ENCODE measurements at places on chromosomes 6 and 20. TPM values are rescaled to one million over a fixed set of nuclear protein-coding genes. Genes with fewer than 3 reads are reported as not detected.

DNA sequence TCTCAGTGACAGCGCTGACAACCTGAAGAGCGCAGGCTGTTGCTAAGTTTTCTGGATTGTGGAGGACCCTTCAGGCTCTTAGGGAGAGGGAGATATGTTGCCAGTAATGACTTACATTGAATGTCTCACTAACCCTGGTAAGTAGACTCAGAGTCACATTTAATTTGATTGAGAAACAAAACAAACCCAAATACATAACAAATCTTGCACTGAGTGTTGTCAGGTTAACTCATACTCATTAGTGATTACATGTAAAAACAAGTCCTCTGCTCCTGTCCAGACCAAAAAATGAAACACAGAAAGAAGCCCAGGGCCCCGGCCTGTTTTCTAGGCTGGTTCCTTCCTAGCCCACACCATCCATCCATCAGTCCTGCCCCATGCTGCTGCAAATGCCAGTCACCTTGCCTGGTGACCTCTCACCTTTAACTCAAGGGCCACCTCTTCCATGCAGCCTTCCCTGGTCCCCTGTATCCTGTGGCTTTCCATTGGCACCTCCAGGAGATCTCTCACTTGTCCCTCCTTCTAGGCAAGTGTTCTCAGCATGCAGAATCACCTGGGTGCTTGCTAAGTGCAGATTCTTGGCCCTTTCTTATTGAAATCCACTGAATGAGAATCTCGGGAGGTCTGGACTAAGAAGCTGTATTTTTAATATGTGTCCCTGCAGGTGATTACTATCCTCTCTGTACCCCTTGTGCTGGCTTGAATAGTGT lies 34.7 kb upstream of the ERVFRD-1 start:
- DNase-seq: no peak

GRCh38 chr20:63086421-63087235 lies 79.9 kb upstream of the BHLHE23 start:
- no peak for DNase-seq

DNA sequence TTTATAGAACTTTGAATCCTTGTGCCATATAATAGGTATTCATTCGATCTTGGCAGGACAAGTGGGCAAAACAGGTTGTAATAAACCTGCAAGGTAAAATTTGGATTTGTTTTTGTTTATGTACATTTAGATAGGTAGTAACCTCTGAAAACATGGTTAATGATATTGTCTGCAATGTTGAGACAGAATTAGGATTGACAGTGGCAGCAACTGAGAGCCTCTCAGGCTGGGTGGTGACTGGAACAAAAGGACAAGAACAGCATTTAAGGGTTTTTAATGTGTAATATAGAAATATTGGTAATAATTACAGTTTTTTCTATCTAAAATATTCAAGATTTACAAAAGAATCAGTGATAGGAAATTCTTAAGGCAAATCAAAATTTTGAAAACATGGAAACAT lies 382.0 kb downstream of the TFAP2B start:
- DNase-seq: no peak

DNA sequence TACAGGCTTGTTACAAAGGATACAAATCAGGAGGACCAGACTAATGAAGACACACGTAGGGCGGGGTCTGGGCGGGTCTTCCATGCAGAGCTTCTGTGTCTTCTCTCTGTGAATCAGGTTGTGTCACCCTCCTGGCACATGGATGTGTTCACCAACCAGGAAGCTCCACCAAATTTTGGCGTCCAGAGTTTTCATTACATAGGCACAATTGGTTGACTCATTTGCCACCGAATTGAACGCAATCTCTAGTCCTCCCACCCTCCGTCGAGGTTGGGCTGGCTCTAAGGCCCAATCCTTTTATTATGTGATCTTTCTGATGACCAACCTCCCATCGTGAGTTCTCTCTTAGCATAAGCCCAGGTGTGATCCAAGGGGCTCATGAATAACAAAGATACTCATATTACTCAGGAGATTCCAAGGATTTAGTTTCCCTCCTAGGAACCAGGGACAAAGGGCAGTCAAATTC lies 36.3 kb upstream of the DDR1 start:
- DNase-seq: no peak

DNA sequence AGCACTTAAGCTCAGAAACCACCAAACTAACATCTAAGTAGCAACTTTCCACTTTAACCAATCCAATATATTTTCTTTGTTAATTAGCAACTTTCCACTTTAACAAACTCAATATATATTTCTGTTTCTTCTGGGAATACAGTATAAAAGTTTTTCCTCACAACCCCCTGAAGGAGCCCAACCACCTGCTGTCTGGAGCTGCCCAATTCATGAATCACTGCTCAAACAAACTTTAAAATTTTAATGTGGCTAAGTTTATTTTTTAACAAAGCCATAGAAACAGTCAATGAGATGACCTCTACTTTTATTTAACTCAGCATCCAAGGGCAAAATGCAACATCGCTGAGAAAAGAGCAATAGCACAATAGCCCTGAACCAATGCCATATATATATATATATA lies 500.1 kb downstream of the EPM2A start:
- DNase-seq: no peak

GRCh38 chr6:84892671-84893070 lies 128.3 kb upstream of the TBX18 start:
- DNase-seq: no peak

- DNase-seq: no peak
These were observed 7.8 kb upstream of the BPIFB1 start for GRCh38 chr20:33275215-33275614.

- no peak for DNase-seq
These were observed 161.5 kb downstream of the MRPL14 start for GRCh38 chr6:43965628-43966373.

- DNase-seq: peak; percentile 72
These were observed 11.2 kb upstream of the ZNFX1 start for GRCh38 chr20:49288784-49289696.

DNA sequence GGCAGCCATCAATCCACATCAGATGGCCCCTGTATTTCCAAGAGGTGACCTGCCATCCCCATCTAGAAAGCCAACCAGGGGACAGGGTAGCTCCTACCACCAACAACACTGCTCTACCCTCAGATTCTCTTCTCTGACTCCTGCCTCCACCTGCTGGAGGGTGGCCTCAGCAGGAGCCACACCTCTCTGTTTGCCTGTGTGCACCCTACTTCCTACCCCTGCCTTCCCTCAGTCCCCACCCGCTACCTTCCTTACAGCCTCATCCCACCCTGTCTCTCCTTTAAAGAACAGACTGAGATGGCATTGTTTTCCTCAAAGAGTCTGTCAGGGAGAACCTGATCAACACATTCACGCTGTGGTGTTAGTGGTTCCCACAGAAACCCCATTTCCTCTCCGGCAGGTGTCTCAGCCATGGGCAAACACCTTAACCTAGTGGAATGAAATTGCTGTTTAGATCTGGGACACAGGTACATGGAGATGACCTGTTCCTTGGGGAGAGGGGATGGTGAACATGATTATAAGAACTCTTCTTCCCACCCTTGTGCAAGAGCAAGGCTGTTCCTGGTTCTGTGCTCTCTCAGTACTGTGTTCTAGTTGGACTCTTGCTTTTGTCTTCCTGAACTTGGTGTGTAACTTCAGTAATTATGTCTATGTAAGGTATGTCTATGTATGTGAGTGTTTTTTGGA lies 1.8 kb downstream of the ENTPD6 start:
- DNase-seq: peak; percentile 10

DNA sequence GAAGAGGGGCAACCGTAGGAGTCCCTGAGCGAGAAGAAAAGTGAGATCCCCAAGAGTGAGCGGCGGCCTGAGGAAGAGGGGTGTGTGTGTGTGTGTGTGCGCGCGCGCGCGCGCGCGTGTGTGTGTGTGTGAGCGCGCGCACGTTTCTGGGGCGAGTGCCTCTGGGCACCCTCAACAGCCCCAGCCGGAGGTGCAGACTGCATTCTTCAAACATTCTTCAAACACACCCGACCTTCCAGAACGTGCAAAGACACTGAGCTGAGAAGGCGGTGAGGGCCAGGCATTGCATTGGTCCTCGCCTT lies 76.2 kb upstream of the FOXP4 start:
- no peak for DNase-seq

- no peak for DNase-seq
These were observed 451.0 kb upstream of the SULF2 start for GRCh38 chr20:48236000-48236970.

- no peak for DNase-seq
These were observed 463.5 kb downstream of the QKI start for GRCh38 chr6:163877877-163878639.

- no peak for DNase-seq
These were observed 57.8 kb upstream of the PNRC1 start for GRCh38 chr6:89022798-89023197.

- DNase-seq: no peak
These were observed 1249.0 kb upstream of the CITED2 start for GRCh38 chr6:140623498-140623897.

DNA sequence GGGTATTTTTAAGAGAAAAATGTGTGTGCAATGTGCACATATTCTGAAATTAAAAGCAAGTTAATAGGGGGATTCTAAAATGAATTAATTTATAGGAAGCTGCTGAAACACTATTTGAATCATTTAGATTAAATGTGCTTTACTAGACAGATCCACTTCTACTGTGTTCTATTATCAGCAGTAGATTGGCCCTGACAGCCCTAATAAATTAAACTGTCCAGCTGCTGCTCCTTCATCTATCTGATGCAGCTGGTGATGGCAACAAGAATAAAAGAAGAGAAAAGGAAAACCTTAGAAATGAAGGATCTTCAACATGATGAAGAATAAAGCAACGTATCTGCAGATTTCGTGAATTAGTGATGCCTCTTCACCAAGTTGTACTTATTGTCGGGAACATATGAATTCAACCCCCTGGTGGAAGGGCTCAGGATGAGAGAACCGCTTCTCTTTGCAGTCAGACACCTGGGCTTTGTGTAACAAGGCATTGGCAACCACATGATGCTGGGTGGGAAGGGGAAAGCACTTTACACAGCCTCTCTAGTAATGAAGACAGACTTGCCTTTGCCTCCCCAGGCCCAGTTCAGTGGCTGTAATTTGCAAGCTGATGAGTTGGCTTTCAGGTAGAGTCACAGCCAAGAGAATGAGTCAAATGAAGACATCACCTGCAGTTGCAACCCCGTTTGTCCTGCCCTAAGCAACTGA lies 94.4 kb downstream of the LAMP5 start:
- no peak for DNase-seq

DNA sequence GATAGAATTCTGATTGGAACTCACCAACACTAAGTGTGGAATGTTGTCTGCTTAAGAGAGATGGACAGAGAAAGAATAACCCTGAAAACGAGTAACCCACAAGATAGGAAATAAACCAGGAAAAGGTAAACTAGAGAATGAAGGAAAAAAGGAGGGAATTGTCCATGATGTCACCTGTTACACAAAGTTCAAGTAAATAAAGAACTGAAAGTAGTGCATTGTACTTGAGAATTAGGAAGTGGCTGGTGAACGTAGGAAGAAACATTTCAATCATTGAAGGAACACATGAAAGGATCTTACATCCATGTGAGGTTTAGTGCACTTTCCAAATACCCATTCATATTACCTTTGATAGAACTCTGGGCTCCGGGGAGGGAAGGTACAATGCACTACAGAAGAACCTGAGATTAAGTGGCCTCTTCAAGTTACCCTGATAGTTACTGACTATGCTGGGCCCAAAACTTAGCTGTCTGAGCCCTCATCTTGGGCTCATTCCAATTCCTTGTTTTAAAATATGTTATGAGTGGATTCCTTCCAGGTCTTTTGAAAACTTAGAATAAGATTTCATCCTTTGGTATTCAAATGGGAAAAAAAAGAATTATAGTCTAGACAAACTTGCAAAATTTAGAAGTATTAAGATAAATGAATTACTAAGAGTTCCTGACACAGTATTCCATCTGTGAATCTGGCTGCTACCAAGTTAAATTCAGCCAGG lies 1.1 kb upstream of the STX7 start:
- no peak for DNase-seq

- DNase-seq: no peak
These were observed 302.8 kb upstream of the JARID2 start for GRCh38 chr6:14943116-14943515.

DNA sequence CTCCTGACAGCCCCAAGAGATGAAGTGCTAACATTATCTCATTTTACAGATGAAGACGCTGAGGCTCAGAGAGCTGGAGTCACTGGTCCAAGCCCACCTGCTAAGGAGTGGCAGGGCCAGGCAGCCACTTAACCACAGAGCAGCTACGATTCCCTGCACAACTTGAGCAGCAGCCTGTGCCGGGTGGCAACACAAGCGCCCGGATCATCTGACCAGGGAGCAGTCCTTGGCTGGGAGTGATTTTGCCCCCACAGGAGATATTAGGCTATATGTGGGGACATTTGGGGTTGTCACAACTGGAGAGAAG lies 93.2 kb upstream of the PTPN1 start:
- DNase-seq: no peak

DNA sequence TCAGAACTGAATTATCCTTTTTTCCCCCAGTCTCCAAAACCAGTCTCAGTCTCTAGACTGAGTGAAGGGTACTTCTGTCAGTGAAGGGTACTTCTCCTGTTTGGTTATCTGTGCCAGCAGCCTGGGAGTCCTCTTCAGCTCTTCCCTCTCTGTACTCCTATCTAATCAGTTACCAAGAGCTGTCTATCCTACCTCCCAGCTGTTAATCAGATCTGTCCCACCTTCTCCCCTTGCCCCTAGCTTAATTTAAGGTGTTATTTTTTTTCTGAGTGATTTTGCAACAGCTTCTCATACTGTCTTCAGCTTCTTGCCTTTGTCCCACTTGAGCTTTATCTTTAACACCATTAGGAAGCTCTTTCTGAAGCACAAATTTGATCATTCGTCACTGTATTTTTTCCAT lies 491.9 kb upstream of the SOX4 start:
- DNase-seq: no peak

DNA sequence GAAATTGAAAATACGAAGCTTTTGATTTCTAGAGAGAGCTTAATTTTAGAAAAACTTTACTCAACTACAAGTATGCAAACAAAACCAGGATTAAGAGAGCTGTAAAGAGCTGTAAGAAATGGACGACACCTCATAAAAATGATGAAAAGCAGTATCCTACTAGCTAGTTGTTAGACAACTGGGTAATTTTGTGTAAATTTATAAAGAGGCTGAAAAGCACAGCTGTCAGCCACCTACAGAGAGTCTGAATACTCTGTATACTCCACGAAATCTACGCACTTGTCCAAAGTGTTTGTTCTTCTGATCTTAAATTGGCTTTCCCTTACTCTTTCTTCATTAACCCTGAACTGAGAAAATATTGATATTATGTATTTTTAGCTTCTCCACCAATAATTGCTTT lies 808.4 kb upstream of the EPHA7 start:
- no peak for DNase-seq

DNA sequence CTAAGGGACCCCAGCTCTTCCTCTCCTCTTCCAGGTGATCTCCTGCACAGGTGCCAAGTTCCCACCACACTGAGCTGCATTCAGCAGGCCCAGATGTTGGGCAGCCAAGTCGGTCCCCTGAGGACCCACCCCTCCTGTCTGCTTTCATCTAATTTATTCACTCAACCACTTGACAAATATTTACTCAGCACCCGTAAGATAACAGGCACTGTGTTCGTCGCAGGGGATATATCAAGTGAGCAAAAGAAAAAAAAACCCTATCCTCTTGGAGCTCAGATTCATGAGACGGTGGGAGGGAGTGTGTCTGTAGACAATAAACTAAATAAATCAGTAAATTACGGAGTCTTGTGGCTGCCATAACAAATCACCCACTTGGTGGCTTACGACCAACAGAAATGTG lies 143.6 kb downstream of the MRPL14 start:
- no peak for DNase-seq

- no peak for DNase-seq
These were observed 731 bp downstream of the MAK start for GRCh38 chr6:10837622-10837994.

The PAQR8 gene
- 16.3 TPM for total RNA-seq

The BMP6 gene
- 0.17 TPM for total RNA-seq

All from Calu3 (cell line).